ENCODE measurements at places on chromosomes 6 and 20.

DNA sequence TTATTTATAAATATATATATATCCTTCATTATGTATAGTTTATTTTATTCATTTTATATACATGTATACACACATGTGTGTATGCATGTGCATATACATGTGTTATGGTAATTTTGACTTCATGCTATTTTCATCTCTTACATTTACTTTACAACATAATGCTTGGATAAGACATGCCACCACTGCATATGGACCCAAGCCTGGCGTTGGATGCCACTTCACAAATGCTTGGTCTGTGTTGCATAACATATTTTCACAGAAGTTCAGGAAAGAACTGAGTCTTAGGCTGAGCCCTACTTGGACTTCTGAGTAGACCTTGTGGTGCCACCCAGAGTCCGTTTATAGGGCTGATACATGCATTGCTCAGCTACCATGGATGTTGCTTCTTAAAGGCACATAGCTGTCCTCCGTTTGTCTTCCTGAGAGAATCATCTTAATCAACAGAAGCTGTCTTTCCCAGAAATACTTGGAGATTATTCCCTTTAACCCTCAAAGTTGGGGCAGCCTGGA, 337.8 kb downstream of the BTBD3 start:
- DNase-seq = no peak

DNA sequence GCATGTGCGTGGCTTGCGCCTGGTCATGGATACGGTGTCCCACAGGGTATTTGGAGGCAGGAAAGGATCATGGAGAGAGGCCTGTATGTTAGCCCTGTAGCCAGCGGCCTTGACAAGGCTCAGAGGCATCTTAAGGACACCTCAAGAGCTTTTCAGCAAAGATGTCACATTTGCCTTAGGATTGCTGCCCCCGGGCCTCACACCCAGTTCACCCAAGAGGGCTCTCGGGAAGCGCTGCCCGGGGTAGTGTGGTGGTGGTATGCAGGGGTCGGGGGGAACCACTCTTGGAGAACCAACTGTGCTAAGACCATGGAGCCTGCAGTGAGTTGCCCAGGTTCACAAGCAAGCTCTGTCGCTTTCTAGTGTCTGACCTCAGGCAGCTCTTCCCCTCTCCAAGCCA, 36.9 kb upstream of the VSTM2L start:
- no peak for DNase-seq

DNA sequence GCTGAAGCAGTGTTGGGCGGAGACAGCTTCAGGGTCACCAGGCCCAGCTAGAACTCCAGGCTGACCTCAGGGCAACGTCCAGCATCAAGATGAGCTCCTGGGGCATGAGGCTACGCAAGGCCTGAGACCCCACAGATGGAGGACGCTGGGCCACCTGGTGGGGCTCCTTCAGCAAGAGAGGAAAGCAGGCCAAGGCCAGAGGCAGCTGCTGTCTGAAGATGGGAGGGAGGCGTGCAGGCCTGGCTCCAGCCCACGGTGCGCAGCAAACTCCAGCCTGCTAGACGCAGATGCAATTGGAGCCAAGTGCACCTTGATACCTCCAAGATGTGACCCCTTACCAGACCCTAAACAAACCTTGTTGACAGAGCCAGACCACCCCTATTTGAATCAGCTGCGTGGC, 220.9 kb upstream of the RREB1 start:
- DNase-seq = no peak

DNA sequence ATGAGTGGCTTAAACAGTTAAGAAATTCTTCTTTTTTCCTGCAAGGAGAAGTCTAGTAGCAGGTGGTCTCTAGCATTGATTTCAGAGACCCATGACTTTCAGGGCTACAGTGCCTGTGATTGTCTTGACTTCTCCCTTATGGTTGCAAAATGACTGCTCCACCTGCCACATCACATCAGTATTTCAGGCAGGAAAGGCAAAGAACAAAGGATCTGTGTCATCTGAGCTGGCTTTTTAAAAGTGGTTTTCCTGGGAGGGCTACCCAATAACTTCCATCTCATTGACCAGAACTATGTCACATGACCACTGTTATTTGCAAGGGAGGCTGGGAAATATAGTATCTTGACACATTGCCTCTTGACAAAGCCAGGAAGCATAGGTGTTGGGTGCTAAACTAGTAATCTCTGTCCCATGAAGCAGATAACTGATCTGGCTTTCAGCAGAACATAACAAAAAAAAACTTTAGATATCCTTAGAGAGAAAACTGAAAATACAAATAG, 226.2 kb downstream of the DHX35 start:
- no peak for DNase-seq

- peak; percentile 74 for DNase-seq
Observed at GRCh38 chr6:129936329-129937165, 75.4 kb upstream of the TMEM244 start.

DNA sequence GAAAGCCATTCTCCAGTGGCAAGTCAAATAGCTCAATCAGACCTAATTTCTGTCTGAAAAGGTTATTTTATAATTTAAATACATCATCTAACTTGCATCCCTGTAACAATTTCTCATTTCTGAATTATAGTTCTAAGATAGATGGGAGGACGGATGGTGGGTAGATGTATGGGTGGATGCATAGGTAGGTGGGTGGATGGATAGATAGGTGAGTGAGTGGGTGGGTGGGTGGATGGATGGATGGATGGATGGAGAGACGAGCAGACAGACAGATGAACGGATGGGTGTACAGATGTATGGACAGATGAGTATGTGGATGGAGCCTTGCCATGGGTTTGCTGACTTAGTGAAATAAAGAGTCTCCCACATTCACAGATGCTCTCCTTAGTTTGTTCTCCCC, 20.0 kb downstream of the PDE10A start:
- DNase-seq = no peak

GRCh38 chr6:105526225-105526872, 123.5 kb upstream of the PREP start:
- DNase-seq = peak; percentile 79

DNA sequence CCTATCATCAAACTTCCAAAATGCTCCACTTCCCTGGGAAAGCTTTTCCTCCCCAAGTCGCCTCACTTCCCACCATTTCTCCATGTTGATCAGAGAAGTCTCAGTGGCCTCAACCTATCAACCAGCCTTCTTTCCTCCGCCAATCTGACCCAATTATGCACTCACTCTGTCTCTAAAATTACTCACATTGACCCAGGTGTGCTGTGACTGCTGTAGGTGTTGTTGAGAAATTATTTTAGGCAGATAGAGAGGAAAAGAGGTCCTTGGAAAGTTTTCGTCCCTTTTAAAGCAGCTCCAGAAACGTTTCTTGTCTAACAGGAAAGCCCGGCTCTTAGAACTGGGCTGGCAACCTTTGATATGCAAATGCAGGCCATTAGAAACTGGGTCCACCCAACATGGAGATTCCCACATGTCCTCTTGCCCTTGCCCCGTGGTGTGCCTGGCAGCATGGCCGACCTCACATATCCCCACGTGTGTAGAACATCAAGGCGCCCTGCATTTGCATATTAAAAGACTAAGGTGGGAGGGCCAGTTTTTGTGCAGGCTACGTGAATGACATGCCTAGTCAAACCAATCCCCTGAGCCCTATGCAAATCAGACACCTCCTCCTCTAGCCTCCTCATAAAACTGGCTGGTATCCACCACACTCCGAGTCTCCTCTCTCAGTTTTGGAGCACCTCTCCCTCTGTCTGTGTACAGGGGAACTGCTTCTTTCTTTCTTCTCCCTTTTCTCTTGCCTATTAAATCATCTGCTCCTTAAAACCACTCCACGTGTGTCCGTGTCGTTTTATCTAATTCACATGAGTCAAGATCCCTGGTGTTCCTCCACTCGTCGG, 12.9 kb downstream of the IPCEF1 start:
- peak; percentile 86 for DNase-seq

DNA sequence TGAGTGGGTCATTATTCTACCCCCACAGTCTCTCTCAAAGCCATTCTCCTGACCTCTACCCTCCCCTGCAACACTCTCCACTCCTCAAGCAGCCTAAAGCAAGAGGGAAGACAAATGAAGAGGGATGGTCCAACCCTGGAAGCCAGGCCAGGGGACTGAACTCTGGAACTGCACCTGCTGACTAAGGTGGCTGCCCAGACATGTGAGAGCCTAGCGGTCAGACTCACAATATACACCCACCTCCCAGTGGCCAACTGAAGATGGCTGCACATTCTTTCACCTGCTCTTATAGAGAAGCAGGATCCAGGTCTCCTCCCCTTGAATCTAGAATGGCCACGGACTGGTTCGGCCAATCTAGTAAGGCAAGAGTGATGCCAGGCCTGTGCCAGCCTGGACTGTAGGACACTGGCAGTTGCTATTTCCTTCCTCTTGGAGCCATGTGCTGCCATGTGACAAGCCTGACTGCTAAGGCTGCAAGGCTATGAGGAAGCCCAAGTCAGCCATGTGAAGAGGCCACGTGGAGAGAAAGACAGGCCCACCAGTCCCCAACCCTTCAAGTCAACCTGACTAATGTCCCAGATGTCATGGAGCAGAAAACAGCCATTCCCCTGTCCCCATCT, 31.8 kb downstream of the ACSS1 start:
- no peak for DNase-seq

DNA sequence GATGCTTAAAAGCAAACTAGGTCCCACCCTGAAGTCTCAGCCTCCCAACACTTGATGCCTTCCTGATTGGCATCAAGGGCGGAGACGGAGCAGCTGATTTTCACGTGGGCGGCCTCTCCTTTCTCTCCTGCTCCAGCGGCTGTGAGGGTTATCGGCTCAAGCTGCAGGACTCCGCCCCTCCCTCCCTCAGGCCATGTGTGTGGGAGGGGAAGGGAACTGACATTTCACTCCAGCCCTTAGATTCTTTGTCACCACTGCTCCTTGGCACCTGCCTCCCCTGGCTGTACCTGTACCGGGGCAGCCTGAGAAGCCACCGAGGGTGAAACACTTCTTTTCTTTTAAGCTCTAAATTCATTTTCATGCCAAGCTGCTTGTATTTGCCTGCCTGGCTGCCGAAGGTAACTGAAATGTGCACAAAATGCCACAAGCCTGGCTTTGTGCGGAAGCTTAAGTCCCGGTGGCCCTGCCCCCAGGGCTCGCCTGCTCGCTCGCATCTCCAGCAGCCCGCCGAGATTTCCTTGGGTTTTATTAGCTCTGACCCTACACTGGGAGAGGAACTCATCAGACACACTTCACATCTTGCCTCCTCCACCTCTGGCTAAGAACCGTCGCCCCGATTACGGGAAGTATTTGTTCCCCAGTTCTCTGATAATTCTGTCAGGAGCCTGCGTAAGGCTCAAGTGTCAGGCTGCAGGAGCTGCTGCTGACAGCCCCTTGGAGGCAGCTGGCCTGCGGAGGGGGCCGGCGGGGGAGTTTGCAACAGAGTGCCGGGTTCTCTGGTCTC, 9.6 kb upstream of the CPNE5 start:
- peak; percentile 61 for DNase-seq

DNA sequence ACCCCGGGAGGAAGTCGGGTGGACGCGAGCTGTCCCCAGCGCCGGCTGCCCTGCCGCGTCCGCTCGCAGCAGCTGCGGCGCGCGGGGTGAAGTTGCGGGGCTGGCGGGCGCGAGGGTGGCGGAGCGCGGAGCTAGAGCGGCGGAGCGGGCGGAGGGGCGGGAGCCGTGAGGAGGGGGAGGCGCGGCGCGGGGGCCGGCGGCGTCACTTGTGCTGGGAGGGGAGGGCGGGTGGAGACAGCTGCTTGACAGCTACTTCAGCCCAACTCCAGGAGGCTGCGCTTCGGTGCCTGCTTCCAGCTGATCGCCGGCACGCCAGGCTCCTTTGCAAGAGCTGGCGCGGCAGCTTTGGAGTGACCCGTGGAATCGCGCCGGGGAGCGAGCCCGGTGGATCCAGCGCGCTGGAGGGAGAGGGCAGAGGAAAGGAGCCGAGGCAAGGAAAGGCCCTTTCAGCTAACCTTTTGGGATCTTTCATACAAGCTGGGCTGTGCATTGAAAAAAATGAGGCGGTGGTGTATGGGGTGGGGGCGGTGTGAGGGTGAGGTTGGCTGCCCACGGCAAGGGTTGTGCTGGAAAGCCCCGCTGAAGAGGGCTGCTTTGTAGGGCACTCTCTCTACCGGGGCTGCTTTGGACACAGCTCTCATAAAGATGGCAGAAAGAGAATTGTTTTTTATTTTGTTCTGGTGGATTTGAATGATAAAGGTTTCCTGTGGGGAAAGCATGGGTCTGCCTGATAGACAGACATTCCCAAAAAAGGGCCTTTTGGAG, 24.6 kb downstream of the RIPOR2 start:
- DNase-seq = peak; percentile 54

DNA sequence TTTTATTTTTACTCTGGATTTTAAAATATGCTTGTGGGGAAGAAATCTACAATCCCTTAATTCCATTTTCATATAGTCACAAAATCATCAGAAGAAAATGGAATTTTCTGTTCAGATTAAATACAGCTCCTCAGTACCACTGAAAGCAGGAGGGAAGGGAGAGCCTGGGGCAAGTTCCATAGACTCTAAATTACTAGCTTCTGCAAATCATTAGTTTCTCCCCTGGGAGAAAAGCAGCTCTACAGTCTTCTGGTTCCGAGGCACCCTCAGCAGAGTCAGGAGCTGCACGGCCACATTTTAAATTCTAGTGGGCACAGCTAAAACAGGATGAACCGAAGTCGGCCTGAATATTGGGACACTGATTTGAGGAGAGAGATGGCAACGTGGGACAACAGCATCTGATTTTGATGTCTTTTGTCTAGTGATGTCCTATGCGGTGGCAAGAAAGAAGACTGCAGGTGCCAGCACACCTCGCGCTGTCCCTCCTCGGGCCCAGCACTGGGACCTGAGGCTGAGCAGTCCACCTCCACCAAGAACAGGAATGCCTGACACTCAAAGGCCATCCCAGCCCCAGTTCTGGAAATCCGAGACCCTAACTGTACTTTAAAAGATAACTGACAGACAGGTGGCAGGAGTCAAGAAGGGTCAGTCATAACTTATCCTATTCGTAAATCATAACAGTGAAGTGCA, 90.7 kb downstream of the FOXC1 start:
- DNase-seq = no peak

DNA sequence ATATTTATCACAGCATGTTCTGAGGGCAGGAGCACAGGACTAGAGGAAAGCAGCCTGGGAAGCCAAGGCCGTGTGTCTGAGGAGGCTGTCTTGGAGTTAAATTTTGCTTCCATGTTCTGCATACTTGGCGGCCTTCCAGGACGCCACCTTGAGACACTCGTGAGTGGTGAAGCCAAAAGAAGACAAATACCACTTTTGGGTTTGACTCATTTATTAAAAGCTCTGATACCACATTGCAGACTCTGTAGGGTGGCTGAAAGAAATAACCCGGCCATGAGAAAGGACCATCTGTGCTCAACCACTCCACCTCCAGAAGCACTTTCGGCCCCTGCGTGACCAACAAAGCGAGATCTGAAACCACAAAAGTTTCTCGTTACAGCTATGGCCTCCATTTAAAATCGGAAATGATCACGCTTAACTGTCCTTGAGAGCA, 120.0 kb downstream of the TMEM242 start:
- no peak for DNase-seq

DNA sequence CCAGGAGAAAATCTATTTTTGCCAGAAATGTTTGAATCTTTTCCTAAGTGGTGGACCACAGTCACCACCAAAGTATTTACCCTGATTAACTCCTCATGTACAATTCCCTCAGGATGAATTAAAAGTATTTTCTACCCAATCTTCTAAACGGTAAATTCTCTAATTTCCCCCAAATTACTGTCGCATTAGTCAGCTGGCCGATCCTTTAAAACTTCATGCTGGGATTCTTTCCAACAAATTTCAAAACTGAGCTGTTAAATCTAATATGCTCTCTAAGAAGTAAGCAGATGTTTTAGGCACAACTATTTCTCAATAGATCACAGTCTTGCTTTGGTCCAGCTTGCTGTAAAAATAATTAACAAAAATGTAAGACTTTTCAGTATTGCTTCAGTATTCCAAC, 447.2 kb downstream of the FRK start:
- no peak for DNase-seq

GRCh38 chr6:133805876-133806275, 83.0 kb upstream of the TCF21 start:
- no peak for DNase-seq

Measured in epithelial cell of esophagus (primary cell).